ENCODE measurements at places on chromosomes 16 and 17. TPM values are rescaled to one million over a fixed set of nuclear protein-coding genes. Genes with fewer than 3 reads are reported as not detected.

DNA sequence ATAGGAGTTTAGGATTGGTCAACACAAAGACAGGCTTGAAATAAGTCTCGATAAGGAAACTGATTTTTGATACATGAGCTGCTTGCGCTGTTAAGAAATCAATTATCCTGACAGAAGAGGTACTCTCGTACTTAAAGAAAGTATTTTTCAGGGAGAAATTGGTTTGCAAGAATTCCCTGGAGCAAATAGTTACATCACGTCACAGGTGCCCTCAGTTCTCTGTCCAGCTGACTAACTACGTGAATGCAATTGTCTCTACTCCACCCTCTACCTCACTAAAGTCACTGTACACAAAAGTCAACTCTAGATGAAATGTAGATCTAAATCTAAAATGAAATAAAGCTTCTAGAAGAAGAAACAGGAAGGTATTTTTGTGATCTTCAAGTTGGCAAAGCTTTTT lies 130.6 kb upstream of the KCNJ16 start:
- DNase-seq: no peak
- H3K27ac ChIP-seq: no peak overlapping the region
- H3K4me3 ChIP-seq: no peak overlapping the region
- no peaks in the 10 kb centered on the region for H3K27me3 ChIP-seq
- H3K4me1 ChIP-seq: no peaks in the 10 kb centered on the region

GRCh38 chr17:3547628-3548027 lies 10.0 kb downstream of the TRPV3 start:
- no peak overlapping the region for H3K27ac ChIP-seq
- no peak overlapping the region for H3K4me3 ChIP-seq
- H3K27me3 ChIP-seq: no peaks in the 10 kb centered on the region
- no peaks in the 10 kb centered on the region for H3K36me3 ChIP-seq
- DNase-seq: no peak
- H3K4me1 ChIP-seq: no peaks in the 10 kb centered on the region

DNA sequence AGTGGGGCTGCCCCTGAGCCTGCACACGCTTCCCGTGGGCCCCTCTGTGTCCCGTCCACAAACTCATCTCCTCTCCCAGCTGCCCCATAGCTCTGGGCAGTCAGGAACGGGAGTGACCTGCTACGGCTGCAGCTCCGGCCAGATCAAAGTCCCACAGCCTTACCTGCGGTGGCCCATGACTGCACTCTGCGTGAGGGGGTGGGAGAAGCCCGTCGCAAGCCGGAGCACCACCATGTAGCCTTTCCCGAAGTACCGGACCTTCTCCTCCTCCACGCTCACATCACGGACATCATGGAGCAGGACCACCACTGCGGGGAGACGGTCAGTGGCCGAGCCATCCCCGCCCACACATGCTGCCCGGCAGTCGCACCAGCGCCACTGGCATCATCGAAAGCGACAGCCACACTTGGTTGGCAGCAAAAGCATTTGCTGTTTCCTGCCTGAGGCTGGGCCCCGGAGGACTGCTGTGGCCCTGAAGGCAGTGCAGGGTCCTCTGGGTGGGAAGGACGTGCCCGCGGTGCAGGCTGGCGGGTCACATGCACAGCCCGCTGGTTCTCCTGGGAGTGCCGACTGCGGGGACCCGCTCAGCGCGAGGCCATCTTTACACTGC lies 6.2 kb downstream of the CYBC1 start:
- peaks cover 8% of the 10 kb centered on the region for H3K4me1 ChIP-seq
- H3K27me3 ChIP-seq: no peaks in the 10 kb centered on the region
- H3K27ac ChIP-seq: peak overlapping the region; percentile 78

DNA sequence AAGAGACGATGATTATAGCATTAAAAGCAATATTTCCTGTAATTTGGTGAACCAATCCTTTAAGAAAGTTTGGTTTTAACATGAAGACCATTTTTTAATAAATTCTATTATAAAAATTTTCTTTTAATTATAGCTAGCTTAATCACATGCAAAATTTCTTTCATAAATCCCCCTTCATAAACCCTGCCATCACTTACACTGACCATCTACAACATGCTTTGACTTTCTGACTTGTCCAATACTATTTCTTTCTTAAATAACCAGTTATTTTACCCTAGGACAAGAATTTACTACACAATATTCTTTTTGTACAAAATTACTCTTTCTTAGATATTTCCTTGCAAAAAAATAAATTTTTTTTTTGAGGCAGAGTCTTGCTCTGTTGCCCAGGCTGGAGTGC lies 1334.8 kb downstream of the CDH11 start:
- no peak overlapping the region for H3K4me3 ChIP-seq
- no peaks in the 10 kb centered on the region for H3K4me1 ChIP-seq
- no peak for DNase-seq
- no peaks in the 10 kb centered on the region for H3K36me3 ChIP-seq

- peaks cover under 1% of the 10 kb centered on the region for H3K4me1 ChIP-seq
- no peak overlapping the region for H3K4me3 ChIP-seq
- peaks cover 21% of the 10 kb centered on the region for H3K36me3 ChIP-seq
Measured at GRCh38 chr17:2701996-2702741, 9.4 kb downstream of the CLUH start.

DNA sequence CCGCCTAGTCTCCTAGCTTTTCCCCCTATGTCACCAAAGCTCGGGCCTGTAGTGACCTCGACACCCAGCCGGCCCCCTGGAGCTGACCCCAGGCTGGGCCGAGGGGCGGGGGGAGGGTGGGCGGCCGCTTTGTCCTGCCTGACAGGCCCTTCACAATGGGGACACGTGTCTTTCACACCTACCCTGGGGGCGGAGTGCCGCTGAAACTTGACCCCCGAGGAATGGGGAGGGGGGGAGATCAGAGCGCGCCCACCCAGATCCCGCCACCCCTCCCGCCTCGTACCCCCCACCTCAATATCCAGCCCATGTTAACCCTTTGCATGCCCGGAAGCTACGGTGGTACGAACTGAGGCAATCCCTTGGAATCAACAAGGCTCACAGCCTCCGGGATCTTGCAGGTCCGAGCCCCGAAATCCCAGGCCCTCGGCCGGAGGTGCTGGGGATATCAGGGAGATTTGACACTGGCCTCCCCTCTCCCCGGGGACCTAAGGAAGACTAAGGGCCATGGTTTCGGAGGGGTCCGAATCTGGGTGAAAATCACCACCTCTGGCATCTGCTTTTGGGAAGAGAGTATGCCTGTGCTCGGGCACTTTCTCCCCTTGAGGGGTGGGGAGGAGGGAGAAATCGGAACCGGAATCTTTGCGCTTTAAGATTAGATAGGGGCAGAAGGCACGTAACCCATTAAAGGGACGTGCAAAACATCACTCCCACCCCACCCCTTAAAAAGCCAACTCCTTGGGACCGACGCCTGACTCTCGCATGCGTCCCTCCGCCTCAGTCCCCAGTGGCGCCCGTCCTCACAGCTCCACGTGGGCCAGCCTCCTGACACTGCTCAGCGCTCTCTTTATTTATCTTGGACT lies 2.6 kb downstream of the NOG start:
- DNase-seq: no peak
- peak overlapping the region; percentile 43 for H3K27ac ChIP-seq
- H3K4me3 ChIP-seq: peak overlapping the region; percentile 61
- peaks cover 11% of the 10 kb centered on the region for H3K4me1 ChIP-seq
- H3K36me3 ChIP-seq: no peaks in the 10 kb centered on the region
- no peaks in the 10 kb centered on the region for H3K27me3 ChIP-seq

DNA sequence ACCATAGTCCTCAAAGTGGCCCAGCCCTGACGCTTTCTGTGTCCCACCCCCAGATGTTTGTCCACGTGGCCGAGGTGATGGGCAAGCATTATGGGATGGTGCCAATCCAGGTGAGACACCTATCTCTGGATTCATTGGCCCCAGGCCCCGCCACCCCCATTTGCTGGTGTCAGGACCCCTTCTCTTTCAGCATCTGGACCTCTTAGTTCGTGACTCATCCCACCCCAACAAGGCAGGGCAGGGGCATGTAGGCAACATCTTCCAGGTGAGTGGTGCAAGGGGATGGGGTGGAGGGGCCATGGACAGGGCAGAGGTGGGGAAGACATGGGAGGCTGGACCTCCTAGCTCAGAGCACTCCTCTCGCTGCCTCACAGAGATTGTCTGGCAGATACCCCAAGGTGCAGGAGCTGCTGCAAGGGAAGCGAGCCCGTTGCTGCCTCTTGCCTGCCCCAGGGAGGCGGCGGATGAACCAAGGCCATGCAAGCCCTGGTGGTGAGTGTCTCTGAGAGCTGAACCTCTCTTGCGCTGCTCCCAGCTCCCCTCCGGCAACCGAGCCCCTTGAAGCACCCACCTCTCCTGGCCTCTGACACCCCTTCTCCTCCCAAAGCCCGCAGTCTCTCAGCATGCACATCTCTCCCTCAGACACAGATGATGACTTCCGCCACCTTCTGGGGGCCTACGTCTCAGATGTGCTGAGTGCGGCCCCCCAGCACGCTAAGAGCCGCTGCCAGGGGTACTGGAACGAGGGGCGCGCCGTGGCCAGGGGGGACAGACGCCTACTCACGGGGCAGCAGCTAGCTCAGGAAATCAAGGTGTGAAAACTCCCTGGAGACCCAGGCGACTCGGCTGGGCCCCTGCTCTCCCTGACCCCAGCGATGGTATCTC lies 3.6 kb downstream of the RNF112 start:
- H3K36me3 ChIP-seq: no peaks in the 10 kb centered on the region
- H3K4me3 ChIP-seq: no peak overlapping the region
- no peaks in the 10 kb centered on the region for H3K27me3 ChIP-seq
- no peaks in the 10 kb centered on the region for H3K4me1 ChIP-seq
- H3K27ac ChIP-seq: no peak overlapping the region

DNA sequence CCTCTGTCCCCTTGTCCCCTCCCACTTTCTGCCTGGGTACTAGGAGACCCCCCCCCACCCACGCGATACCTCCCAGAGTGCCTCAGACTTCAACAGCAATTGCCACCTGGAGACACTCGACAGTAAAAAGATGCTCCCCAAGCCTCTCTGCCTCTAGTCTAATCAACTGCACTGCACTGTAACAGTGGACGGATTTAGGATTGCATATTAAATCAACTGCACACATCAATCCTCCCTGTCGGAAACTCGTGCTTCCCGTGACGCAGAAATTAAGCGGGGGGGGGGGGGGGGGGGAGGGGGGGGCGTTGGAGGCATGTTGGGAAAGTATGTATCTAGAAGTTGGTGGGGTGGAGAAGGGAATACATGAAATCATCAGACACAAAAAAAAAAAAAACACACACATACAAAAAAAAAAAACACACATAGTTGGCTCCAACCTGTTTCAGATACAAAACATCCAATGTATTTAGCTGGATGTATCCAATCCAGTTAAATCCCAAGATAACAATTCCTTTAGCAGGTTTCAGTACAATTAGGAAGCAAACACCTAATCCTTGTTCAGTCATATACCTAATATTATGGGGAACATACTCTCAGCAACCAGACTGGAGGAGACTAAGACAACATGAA lies 29.7 kb downstream of the FAM222B start:
- no peak for DNase-seq
- no peaks in the 10 kb centered on the region for H3K36me3 ChIP-seq
- H3K27ac ChIP-seq: peak overlapping the region; percentile 88
- H3K27me3 ChIP-seq: no peaks in the 10 kb centered on the region

DNA sequence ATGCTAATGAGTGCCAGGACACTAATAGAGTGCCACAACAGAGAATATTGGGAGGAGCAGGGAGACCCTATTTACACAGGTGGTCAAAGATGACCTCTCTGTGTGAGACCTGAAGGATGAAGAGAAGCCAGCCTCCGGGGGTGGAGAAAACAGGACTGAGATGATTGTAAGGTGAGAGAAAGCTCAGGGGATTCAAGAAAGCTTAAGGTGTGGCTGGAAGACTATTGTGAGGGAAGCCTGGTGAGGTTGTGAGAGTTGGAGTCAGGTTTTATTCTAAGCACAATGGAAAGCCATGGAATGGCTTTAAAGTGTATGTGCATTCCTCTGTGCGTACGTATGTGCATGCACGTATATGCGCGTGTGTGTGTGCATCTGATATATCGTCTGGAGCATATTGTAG lies 10.4 kb upstream of the MARCHF10 start:
- H3K27me3 ChIP-seq: no peaks in the 10 kb centered on the region
- H3K36me3 ChIP-seq: no peaks in the 10 kb centered on the region
- H3K4me1 ChIP-seq: peaks cover 6% of the 10 kb centered on the region
- H3K4me3 ChIP-seq: no peak overlapping the region
- H3K27ac ChIP-seq: no peak overlapping the region
- DNase-seq: no peak

- H3K36me3 ChIP-seq: no peaks in the 10 kb centered on the region
- no peak overlapping the region for H3K27ac ChIP-seq
- no peak overlapping the region for H3K4me3 ChIP-seq
- no peaks in the 10 kb centered on the region for H3K4me1 ChIP-seq
Measured at GRCh38 chr16:59573528-59574271, 839.6 kb upstream of the GOT2 start.

GRCh38 chr17:29327412-29327811 lies 33.5 kb upstream of the NUFIP2 start:
- DNase-seq: no peak
- H3K27me3 ChIP-seq: no peaks in the 10 kb centered on the region
- no peaks in the 10 kb centered on the region for H3K4me1 ChIP-seq
- no peak overlapping the region for H3K4me3 ChIP-seq
- no peak overlapping the region for H3K27ac ChIP-seq
- H3K36me3 ChIP-seq: no peaks in the 10 kb centered on the region

- H3K4me3 ChIP-seq: peak overlapping the region; percentile 100
- H3K27me3 ChIP-seq: peaks cover 33% of the 10 kb centered on the region
- peak overlapping the region; percentile 98 for H3K27ac ChIP-seq
- H3K36me3 ChIP-seq: no peaks in the 10 kb centered on the region
Measured at GRCh38 chr17:36949461-36949927, 740 bp downstream of the AATF start.

DNA sequence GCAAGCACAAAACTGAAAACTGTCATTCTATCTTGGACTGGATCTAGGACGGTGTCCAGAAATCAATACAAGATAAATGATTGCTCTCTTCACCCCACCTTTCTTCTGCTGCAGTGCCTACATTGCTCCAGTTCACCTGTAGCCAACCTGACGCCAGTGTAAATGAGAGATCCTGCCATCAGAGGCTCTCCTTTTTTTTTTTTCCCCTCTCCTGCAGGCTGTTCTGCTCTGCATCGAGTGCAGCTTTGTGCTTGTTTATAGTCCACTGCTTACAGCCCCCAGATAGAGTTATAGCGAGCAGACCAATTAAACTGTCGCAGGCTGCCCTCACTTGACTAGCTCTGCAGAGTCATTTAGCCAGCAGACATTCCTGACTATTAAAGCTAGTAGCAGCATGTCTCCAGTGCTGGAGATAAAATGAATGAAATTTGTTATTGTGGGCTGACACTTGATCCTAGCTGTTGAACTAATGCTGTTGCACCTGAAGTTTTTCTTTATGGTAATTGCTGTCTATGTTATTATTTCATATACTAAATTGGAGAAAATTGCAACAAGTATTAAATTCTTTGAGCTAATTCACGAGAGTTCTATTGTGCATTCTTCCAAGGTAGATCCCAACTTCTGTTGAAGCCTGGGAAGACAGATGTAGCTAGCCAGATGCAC lies 257.1 kb downstream of the FTO start:
- H3K27me3 ChIP-seq: no peaks in the 10 kb centered on the region
- H3K36me3 ChIP-seq: no peaks in the 10 kb centered on the region
- no peak overlapping the region for H3K27ac ChIP-seq
- no peaks in the 10 kb centered on the region for H3K4me1 ChIP-seq
- no peak for DNase-seq
- H3K4me3 ChIP-seq: no peak overlapping the region

SULT1A4 gene
- total RNA-seq: 15.2 TPM

MRM1 gene
- total RNA-seq: 4.8 TPM

CDRT4 gene
- 17.4 TPM for total RNA-seq
